ENCODE measurements at places on chromosomes 2 and 18.

- DNase-seq = no peak
These were observed 16.2 kb upstream of the ALPI start for GRCh38 chr2:232439758-232440135.

GRCh38 chr18:56358608-56359280 lies 279.6 kb downstream of the TXNL1 start:
- no peak for DNase-seq

- no peak for DNase-seq
These were observed 48.6 kb upstream of the TEX51 start for GRCh38 chr2:126849991-126850535.

- no peak for DNase-seq
These were observed 109.9 kb downstream of the GAREM1 start for GRCh38 chr18:32360682-32361345.

GRCh38 chr2:66984864-66985263 lies 412.3 kb upstream of the ETAA1 start:
- no peak for DNase-seq
